ENCODE measurements at places on chromosomes 6 and 20.

- DNase-seq, result no peak
Observed at GRCh38 chr6:5566718-5567117, 305.4 kb downstream of the FARS2 start.

DNA sequence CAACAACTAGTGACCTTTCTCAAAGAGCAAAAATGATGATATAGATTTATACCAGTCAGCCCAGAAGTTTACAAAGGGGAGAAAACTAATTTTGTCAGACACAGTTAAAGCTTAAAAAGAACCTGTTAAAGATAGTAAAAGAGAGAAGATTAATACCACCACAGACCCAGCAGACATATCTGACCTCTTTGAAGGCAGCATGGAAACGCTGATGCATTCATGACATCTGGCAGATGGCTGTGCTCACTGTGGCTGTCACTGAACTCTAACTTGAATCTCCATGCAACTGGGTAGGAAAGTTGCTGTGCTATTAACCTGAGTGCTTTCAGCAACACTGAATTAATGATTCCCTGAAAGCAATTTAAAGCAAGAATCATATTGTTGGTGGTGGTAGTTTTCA is 159.8 kb upstream of the PRDM1 start:
- DNase-seq, result no peak

- DNase-seq, result no peak
Observed at GRCh38 chr6:100470422-100471120, 5.8 kb upstream of the SIM1 start.

- DNase-seq, result no peak
Observed at GRCh38 chr6:137746264-137746663, 120.8 kb upstream of the TNFAIP3 start.

- no peak for DNase-seq
Observed at GRCh38 chr6:145875496-145876211, 61.1 kb upstream of the FBXO30 start.

DNA sequence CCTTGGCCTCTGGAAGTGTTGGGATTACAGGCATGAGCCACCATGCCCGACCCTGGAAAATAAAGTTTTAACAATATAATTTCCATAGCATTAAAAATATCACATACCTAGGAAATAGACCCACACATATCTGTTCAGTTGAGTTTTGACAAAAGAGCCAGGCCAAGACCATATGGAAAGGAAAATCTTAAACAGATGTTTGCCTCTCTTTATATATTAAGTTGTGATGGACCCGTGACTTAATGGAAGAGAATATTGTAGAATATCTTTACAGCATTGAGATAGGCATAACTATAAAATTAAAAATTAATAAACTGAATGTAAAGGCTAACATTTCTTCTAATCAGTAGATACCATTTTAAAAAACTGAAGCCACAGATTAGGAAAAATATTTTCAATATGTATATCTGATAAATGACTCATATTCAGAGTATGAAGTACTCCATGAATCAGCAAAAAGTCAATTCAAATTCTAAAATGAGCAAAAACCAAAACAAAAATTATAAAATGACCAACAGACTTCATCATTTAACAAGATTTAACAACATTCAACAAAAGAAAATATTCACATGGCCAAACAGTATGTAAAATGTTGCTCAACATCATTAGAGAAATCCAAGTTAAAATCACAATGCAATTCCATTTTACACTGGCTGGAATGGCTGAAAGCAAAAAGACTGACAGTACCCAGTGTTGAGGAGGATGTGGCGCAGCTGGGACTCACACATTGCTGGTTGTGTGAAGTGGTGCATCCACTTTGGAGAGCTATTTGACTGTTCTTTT is 43.3 kb downstream of the GTF2H5 start:
- no peak for DNase-seq

DNA sequence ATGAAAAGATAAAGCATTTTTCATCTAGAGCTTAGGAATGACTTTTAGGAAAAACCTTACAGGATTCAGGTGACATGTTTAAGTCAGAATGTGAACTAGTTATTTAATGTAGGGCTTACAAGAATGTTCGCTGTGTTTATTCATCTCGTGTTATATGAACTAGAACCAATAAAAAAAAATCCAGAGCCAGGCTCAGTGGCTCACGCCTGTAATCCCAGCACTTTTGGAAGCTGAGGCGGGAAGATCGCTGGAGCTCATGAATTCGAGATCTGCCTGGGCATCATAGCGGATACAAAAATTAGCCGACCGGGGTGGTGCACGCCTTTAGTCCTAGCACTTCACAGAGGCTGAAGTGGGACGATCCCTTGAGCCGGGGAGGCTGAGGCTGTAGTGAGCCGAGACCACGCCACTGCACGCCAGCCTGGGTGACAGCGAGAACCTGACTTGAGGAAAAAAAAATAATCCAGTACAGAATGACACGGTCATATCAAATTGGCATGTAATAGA is 46.3 kb downstream of the OR2B2 start:
- DNase-seq, result no peak

- no peak for DNase-seq
Observed at GRCh38 chr6:149229096-149229495, 88.4 kb upstream of the TAB2 start.

DNA sequence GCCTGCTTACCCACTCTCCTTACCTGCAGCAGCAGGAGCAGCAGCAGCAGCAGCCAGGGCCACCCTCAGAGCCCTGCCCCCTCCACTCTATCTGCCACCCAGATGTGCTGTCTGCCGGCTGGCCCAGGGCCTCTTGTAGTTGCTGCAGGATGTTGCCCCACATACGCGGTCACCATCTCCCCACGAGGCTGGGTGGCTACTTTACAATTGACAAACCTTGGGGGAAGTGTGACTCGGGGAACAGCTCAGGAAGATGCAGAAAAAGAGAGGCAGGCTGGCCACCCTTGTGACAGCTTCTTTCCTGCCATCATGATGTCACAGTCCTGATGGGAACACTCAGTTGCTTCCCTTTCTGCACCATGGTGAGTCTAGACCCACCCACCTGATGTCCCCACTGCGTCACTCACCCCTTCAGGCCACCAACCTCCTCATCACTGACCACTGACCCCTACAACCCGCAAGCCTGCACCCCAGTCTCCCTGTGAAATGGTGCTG is 14.5 kb downstream of the TREM1 start:
- DNase-seq, result no peak

- DNase-seq, result no peak
Observed at GRCh38 chr20:38557174-38557573, 23.8 kb upstream of the ADIG start.

All from NCI-H510A (cell line).